ENCODE measurements at places on chromosomes 7 and 10.

- DNase-seq = no peak
Observed at GRCh38 chr10:29189256-29189655, 99.6 kb upstream of the LYZL1 start.

DNA sequence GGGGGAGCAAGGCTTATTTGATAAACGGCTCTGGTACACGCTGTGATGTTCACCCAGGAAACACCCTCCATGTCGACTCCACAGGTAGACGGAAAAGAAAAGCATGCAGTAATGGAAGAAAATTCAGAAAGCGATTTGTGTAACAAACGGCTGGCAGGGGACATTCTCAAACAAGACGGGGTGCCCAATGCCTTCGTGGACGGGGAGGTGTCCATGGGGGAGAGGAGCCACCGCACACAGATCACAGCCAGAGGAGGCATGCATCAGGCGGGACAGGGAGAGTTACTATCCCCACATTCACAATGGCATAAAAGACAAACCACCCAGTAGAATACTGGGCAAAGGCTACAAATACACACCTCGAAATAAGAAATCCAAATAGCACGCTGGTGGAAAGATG lies 20.1 kb downstream of the CNPY1 start:
- DNase-seq = no peak

DNA sequence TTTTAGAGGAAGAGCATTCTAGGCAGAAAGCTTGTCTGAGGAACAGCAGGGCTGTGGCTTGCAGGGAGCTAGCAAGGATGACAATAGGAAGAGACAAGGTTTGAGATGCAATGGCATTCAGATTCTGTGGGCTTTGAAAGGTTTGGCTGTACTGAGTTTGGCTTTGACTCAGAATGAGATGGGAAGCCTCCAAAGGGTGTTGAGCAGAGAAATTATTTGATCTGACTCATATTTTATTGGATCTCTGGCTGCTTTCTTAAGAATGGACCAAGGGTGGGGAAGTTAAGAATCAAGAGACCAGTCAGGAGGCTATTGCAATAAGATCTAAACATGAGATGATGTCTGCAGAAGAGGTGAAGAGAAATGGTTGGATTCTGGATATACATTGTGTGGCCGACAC lies 273.2 kb downstream of the CDK14 start:
- DNase-seq = no peak

- DNase-seq = peak; percentile 40
Observed at GRCh38 chr7:143217806-143218205, 4.0 kb upstream of the TAS2R40 start.

- DNase-seq = peak; percentile 58
Observed at GRCh38 chr7:47543714-47544113, 38.2 kb downstream of the TNS3 start.

DNA sequence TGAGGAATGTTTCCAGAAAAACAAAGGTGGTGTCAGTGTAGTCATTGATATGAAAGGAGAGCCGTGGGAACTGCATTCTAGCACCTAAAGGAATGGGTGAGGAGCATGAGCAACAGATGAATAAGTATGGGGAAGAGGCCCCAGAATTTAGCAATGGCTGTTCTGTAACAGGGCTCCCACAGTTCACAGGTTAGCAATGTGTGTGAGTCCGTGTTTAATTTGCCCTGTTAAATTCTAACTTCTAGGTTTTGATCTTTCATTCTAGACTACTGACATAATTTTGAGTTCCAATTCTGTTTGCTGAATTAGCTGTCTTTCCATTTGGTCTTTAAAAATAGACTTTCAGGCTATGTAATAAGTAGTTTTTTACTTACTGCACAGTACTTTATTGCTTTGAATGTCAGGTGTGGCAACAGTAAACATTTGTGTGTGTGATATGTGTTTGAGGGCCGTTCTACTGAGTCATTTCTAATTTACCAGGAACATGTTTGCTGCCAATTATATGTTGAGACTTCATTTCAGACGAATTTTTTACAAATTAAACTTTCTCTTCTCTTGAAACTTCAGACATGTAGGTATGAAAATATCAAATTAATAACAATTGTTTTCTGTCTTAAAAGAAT lies 8.8 kb downstream of the STK17A start:
- no peak for DNase-seq

GRCh38 chr10:70542565-70542938 lies 60.0 kb downstream of the PRF1 start:
- DNase-seq = no peak

DNA sequence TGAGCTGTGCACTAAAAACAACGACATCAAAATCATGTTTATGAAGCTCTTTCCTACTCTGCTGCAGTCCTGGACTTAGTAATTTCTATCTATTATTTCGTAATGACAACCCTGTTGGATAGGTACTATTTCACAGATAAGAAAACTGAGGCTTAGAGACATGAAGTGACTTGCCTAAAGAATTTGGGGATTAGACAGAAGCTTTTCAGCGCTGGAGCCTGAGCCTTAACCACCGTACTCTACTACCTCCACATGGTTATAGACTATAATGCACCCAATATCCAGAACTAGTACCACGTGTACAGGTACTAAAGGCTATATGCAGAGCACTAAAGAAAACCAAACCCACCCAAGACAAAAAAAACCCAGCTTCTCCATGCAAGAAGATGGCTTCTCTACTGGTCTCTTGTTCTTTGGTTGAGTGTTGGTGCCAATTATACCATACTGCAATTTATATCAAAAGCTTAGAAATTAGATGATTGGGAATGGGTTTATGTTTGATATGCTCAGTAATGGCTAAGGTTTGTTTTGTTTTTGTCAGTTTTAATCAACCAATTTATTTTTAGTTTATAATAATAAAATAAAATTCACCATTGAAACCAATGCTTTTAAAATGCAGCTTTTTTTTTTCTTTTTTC lies 6.5 kb upstream of the SNX10 start:
- no peak for DNase-seq

DNA sequence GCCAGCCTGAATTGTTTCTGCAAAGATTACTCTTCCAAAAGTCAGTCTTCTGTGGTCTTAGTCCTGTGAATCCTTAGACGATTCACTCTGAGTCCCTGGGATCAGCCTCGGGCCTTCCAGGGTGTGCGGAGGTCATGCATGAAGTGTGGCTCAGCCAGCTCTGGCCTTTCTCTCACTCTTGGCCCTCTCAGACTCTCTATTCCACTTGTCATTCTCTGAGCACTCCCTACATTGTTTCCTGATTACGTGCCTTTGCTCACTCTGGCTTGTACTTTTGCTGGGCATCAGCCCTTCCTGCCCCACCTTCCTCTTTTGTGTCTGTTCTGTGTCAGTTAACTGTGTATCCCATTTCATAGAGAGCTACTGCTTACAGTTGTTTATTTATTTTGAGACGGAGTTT lies 36.0 kb downstream of the CCNY start:
- no peak for DNase-seq

DNA sequence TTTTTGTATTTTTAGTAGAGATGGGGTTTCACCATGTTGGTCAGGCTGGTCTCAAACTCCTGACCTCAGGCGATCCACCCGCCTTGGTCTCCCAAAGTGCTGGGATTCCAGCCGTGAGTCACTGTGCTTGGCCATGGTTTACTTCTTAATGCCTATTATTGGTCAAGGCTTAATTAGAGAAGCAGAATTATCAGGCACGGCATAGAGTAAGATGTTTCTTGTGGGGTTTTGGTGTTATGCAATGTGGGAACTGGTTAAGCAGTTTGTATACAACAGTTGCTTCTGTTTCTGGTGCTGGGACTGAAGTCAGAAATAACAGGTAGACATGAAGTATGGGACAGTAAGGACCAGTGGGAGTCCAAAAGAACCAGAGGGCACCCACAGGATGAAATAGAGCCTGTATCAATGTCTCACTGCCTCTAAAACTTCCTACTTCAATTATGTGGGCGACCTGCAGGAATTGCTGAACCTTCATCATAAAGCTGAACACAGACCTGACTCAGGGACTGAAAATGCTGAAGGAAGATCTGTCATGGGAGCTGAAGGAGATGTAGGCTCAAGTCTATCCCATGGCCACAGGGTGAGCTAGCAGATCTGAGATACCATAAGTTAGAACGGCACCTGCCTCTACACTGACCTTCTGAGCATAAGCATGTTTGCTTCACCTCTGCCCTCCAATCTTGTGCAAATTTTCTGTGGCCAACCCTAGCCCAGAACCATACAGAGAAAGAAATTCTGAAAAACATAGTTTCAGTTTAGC lies 38.3 kb upstream of the VCL start:
- no peak for DNase-seq

DNA sequence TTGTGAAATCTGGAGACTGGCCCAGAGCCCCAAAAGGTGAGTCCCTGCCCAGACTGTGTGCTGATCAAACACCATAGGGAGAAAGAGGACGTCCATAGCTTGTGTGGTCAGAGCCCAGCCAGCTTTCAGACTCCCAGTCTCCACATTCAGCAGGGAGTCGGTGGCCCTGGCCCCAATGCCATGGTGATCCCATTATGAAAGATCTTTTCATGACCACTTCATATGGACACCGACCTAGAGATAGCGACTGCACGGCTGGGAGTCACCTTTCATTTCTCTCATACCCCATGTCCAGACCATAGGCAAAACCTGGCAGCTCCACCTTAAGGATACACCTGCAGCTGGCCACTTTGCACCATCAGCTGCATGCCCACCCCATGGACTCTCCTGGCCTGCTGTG lies 126.4 kb downstream of the ARHGAP22 start:
- no peak for DNase-seq

GRCh38 chr7:39321909-39322498 lies 244.2 kb upstream of the YAE1 start:
- no peak for DNase-seq

DNA sequence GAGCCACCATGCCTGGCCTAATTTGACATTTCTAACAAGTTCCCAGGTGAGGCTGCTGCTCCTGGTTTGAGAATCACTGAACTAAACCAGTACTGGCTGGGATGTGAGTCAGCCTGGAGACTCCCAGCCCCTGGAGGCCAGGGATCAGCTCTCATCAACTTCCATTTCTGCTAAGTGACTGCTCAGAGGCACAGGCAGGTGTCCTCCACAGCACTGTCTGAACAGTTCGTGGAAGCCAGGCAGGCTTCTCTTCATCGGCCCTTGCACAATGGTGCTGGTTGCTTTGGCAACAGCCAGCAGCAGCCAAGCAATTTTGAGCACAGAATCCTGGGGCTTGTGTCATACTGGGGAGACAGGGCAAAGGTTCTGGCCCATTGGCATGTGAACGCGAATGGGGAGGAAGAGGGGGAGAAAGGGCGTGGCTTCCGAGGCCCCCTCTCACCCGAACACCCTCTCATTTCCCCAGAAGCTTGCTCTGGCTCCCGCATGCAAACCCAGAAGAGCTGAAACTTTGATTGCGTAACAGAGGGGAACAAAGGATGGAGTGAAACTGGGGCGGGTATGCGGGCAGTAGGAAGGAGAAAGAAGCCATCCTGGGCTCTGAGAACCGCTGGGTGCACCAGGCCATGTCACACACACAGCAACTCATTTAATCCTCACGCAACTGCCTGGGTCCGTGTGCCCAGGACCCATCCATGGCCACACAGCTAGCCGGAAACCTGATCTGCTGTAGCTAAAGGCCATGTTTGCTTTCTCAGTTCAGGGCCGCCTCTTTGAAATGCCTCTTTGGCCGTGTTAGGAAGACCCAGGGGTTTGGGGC lies 9.0 kb upstream of the POR start:
- DNase-seq = no peak

GRCh38 chr10:89029785-89030437 lies 39.3 kb downstream of the FAS start:
- DNase-seq = no peak

- DNase-seq = no peak
Observed at GRCh38 chr10:110803239-110803749, 68.4 kb upstream of the PDCD4 start.

DNA sequence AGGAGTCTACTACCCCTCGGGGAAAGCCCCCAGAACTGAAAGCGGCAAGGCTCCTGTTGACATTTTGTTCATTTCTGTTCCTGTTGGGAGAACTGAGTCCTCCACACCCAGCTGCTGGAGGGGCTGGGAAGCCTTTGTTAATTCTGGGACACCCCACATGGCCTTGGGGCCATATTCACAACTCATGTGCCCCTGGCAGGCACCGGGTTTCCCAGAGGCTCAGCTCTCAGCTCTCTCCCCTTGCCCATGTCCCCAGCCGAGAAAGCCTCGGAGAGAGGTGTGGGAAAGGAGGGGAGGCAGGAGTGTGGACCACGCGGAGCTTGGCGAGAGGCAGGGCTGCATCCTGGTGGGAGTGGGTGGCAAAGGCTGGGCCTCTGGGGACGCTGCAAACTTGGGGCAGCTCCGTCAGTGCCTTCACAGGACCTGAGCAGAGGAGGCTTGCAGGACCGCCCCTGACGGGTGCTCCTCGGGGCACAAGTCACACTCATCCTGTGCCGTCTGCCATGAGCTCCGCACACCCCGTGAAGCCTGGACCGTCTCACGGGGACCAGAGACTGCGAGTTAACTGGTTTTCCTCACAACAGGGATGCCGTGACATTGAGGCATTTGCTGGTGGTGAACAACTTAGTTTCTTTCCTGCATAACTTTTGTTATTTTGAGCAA lies 140.9 kb downstream of the DNAJB6 start:
- no peak for DNase-seq

GRCh38 chr7:139538881-139539635 lies 15.6 kb downstream of the CLEC2L start:
- no peak for DNase-seq

- no peak for DNase-seq
Observed at GRCh38 chr10:86266446-86267242, 100.0 kb downstream of the GRID1 start.

GRCh38 chr10:132942101-132943057 lies at the start of gene CFAP46:
Gene CFAP46 (minus strand): TSS chr10:132942570. CDS start chr10:132942484, 86 bp downstream.
- DNase-seq = no peak

GRCh38 chr7:88396948-88397322 lies 90.2 kb upstream of the STEAP4 start:
- DNase-seq = no peak

DNA sequence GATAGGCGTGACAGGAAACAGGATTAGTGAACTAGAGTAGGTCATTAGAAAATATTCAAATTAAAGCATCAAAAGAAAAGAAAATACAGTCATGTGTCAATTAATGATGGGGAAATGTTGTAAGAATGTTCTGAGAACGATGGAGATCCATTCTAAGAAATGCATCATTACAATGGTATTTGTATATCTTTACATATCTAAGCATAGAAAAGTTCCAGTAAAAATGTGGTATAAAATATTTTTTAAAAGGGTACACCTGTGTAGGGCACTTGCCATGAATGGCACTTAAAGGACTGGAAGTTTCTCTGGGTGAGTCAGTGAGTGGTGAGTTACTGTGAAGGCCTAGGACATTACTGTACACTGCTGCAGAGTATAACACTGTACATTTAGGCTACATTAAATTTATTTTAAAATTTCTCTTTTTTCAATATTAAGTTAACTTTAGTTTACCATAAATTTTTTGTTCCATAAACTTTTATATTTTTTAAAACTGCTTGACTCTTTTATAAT lies 282.5 kb downstream of the BMPER start:
- DNase-seq = no peak

DNA sequence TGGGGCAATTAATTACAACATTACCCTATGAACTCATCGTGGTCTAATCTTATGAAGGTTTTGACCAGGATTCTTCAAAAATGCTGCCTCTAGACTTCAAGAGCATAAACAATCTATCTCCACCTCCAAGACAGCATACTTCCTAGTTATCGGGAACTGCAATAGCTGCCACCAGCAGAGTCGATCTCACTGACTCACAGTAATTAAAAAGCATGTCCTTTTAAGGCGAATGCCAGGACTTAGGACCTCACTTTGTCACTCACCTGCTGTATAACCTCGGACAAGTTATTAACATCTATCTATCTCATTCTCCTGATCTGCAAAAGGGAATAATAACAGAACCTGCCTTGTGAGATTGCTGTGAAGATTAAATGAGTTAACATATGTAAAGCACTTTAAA lies 666.0 kb upstream of the COBL start:
- no peak for DNase-seq

All from NCI-H2171 (cell line).